ENCODE measurements at places on chromosomes 4 and X.
A peak's percentile ranks its signal among the peaks of the same experiment; 100 is the strongest.

GRCh38 chrX:131827935-131828334, 195.2 kb upstream of the STK26 start:
- no peak for DNase-seq

DNA sequence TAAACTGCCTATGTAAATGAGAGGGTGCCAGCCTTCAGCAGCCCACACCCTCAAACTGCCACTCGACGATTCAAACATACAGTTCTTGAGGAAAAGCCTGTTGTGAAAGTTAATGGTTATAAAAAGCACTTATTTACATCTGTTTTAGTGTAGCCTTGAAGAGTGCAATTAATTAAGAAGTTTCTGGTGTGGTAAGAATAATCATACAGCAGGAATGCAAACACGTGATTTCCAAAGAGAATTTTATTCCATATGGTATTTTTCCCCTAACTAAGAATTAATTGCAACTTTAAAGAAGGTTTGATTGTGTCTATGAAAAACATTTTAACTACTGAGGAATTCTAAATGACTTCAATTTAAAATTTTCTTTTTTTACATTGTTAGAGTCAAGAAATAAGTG, 176.3 kb upstream of the PITX2 start:
- DNase-seq = no peak

DNA sequence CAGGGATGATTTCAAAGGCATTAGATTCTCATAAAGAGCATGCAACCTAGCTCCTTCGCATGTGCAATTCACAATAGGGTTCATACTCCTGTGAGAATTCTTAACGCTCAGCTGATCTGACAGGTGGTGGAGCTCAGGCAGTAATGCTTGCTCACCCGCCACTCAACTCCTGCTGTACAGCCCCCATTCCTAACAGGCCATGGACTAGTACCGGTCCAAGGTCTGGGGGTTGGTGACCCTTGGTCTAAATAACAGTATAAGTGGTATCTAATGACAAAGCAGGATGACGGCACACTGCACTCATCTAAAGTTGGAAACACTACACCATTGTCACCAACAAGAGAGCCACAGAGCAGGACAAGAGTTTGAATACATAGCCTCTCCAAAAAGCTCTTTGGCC, 28.5 kb downstream of the ADGRA3 start:
- no peak for DNase-seq

DNA sequence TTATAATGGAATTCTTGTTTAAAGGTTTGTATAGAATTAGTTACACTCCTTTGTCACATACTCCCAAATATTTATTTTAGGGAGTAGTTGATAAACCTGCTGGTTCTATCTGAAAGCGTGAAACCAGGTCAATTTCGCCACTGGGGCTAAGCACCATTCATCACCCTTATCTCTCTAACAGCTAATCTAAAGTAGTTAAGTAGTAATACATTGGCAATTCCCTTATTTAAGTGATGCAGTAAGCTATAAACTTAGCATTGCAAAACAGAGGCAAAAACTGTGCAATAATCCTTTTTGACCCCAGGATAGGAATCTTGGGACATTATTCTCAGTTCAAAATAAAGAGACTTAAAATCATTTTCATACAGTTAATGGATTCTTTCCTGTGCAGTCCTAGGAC, 33.7 kb upstream of the PTPN13 start:
- DNase-seq = no peak

DNA sequence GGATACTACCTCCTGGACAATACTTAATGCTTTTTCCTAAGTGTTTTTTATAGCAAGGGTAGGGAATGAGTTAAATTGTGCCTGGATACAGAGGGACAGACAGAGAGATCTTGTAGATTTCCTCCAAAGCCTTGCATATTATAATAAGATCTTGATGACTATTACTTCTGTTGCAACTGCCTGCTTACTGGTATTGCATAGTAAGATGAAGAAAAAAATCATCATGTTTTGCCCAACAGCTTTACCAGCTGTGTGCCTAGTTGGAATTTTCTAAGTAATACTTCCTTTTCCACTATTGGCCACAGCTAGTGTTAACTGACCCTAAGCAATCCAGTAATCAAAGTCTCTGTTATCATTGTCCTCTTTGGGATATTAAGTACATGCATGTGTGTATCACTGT, 139.0 kb downstream of the DCK start:
- DNase-seq = no peak

DNA sequence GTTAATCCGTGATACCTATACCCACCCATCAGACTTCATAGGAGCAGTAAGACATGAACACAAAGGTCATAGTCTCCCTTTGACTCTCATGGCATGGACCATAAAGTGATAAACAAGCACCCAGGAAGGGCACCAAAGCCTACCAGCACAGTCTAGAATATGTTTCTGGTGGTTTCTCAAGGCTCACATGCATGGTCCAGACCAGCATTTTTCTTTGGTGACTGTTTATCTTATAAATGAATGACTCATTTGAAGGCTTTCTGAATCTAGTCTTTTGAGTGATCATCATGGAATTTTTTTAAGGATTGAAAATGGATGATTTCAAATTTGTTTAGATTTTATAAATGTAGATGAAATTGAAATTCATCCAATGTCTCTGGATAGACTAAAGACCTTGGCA, 32.0 kb upstream of the AMELX start:
- DNase-seq = no peak

- no peak for DNase-seq
These were observed 72.6 kb downstream of the TAF1 start for GRCh38 chrX:71438750-71439149.

GRCh38 chr4:77652237-77652897, 46.7 kb downstream of the CXCL13 start:
- no peak for DNase-seq

DNA sequence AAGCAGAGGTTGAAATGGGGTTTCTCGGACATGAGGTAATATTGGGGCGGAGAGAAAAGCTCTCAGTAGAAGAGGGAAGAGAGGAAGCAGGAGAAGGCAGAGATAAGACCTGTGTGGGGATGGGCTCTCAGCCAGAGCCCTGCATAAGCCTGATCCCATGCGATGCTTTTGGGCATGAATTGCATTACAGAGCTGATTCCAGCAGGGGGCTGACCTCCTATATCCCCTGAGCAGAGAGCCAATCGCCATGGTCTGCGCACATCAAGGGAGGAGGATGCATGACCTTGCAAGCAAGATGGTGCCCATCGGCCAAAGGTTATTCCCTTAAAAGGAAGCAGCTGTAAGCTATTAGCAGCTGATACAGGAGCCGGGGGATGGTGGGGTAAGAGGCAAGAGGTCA, 7.6 kb downstream of the ANOS1 start:
- DNase-seq = no peak

DNA sequence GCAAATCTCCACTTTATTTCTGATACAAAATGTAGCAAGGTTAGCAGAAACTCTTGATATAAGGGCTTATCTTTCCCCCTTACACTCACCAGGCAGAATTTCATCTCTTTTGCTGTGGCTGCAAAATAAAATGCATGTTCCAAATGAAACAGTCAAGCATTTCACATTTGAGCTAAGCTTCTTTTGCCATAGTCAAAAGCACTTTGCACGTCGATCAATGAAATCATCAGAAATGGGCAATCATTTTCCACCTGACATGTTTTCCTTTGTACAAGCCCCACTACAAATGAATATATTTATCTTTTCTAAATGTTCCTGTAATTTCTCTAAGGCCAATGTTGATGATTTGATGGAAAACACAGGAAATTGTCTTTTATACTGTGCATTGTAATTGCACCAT, 178.4 kb downstream of the ANKRD50 start:
- DNase-seq = no peak

GRCh38 chrX:116284400-116284799, 113.9 kb downstream of the AGTR2 start:
- no peak for DNase-seq

DNA sequence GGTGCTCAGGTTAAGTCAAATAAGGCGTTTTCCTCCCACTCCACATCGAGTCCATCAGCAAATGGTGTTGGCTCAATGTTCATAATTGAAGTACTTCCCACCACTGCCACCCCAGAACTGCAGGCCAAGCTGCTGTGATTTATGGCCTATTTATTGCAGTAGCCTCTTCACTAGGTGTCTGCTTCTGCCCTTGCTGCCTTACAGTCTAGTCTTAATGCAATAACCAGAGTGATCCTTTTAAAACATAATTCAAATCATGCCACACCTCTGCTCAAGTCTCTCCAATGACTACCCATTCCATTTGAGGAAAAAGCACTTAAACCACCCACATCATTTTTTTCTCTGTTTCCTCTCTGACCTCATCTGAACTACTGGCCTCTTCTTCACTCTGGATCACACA, 220.3 kb downstream of the KCNIP4 start:
- DNase-seq = no peak

GRCh38 chrX:31656013-31656412, 584.2 kb upstream of the FTHL17 start:
- no peak for DNase-seq

DNA sequence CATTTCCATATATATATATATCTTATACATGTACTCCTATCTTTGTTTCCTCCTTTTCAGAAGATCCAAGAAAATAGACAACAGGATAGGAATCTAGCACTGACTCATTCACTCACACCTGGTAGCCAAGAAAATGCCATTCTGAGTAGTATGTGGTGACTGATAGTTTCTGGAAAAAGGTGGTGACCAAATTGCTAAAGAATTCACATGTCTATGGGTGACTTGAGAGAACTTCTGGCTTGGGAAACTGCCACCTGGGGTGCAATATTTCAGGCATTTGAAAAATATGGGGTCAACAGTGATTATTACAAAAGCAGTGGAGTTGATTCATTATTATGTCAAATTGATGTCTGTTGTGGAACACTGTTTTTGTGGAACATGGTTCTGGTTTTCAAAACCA, 605.1 kb downstream of the PCDH18 start:
- DNase-seq = no peak

GRCh38 chr4:2489841-2490552, 21.1 kb downstream of the RNF4 start:
- DNase-seq = no peak

- DNase-seq = no peak
These were observed 615.1 kb downstream of the CENPC start for GRCh38 chr4:66930206-66930605.

DNA sequence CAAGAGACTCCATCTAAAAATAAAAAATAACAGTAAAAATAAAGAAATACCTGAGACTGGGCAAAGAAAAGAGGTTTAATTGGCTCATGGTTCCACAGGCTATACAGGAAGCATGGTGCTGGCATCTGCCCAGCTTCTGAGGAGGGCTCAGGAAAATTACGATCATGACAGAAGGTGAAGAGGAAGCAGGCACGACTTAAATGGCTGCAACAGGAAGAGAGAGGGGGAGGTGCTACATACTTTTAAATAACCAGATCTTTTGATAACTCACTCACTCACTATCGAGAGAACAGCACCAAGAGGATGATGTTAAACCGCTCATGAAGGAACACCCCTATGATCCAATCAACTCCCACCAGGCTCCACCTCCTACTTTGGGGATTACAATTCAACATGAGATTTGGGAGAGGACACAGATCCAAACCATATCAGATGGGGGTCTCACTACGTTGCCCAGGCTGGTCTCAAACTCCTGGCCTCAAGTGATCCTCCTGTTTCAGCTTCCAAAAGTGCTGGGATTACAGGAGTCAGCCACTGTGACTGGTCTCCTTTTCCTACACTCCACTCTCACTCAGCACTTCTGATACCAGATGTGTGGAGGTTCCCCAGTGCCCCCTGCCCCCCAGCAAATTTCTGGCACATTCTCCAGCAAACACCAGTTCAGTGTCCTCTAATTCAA, 11.9 kb upstream of the ZNF157 start:
- DNase-seq = no peak

DNA sequence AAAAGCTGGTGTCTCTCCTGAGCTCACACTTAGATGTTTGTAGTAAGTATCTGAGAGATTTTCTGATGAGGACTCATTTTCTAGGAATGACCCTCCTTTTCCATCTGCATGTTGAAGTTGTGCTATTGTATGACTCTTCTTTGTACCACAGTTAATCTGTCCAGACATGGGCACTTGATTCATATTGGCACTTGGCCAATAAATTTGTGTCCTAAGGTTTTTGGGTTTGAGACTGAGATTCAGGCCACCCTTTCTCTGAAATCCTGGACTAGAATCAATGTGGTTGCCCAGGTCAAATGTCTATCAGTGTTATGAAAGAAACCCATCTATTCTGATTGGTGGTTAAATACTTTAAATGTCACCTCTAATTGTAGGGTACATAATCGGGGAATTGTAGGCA, 869.0 kb downstream of the SH3BGRL start:
- no peak for DNase-seq

DNA sequence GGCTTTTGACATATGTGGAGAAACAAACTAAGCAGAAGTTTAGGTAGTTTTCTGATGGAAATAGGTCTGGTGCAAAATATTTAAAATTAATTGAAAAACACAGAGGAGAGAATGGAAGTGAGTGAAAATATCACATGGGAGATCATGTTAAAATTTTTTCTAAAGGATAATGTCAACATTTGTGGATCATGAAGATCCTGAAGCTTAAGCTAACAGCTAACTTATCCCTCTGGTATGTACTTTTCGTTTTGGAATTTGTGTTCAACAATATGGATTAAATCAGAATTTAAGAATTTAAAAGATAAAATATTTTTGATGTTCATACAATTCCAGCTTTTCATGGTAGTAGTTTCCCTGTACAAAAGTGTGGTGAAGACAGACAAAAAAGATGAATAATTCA, 572.8 kb upstream of the FAM241A start:
- no peak for DNase-seq

GRCh38 chrX:154458116-154458953, at the start of gene PLXNA3:
Gene PLXNA3 (plus strand): TSS chrX:154458281. CDS start chrX:154460184, 1,903 bp downstream.
- DNase-seq = peak; percentile 55

- no peak for DNase-seq
These were observed 58.3 kb downstream of the RAI2 start for GRCh38 chrX:17802756-17803155.

GRCh38 chrX:21985332-21985777, 44.8 kb downstream of the SMS start:
- DNase-seq = peak; percentile 24

GRCh38 chr4:1154523-1155182, 17.7 kb downstream of the SPON2 start:
- no peak for DNase-seq

DNA sequence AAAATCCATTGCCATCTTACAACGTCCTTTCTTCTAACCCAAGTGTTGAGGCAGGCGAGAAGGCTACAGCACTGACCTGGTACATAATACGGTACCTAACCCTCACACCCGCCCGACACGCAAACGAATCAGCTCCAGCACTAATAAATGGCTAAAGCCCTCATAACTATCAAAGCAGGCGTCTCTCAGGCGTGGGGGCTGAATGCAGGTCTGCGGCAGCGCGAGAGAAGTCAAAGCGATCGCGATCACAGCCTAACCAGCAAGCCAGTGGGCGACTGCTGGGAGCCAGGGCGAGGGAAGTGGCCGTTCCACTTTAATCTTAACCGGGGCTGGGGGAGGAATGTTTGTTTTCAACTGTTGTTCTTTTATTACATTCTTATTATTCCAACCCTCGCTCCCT, 1.5 kb downstream of the CDX4 start:
- no peak for DNase-seq

- DNase-seq = no peak
These were observed 58.8 kb downstream of the PPP3CA start for GRCh38 chr4:101288365-101289145.

DNA sequence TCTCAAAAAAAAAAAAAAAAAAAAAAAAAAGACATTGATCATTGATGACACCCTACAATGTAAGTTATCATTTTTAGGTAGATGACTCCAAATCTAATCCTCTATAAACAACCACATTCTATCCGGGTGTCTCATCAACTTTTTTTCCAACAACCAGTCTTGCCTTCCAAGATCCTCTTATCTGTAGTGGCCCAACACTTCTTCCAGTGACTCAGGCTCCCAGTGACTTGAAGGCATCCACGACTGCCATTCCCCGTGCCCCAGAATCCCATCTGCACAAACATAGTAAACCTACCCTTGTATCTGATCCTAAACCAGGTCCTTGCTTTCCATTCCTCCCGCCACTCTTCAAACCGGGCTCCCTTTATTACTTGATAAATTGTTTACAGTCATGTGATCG, 15.6 kb upstream of the TSPAN5 start:
- DNase-seq = no peak
